ENCODE measurements at places on chromosomes 16 and 17.

- DNase-seq: peak; percentile 82
Observed at GRCh38 chr16:57061084-57061905, 31.1 kb upstream of the CPNE2 start.

GRCh38 chr17:20243524-20243923, 223.8 kb downstream of the LGALS9B start:
- DNase-seq: no peak

- no peak for DNase-seq
Observed at GRCh38 chr16:3363793-3364192, 8.1 kb downstream of the OR2C1 start.

DNA sequence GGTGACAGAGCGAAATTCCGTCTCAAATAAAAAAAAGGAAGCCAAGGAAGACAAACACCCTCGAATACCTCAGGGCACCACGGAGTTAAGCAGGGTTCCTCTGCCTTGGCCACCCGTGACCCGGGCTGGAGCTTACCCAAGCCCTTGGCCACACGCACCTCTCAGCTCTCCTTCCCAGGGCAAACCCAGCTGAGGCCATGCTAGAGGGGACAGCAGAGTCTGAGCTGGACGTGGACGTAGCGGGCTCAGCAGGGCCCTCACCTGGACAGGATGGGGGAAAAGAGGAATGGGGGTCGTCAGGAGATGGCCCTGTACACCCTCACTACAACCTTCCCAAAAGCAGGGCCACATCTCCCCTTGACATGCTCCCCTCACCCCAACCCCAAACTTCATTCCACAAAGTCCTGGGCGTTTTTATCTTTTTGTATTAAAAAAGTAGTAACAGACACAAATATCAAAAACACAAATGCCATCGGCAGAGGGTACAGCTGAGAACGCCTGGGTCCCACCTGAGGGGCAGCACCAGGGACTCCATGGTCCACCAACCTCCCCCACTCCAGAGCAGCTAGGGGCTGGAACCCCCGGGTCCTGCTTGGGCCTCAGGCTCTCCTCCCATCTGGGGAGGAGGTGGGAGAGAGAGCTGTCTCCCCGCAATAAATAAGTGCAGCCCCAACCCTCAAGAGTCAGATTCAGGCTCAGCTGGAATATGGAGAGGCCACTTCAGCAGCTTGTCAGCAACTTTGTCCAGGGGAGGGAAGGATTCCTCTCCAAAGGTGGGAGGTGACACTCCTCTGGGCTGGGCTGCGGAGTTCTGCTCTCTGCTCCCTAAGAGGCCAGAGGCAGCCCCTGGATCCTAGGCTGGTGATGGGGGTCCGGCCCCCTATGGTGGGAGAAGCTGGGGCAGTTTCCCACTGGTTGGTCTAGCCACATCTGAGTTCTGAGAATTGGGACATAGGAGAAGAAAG, 11.9 kb downstream of the PER1 start:
- DNase-seq: no peak

- no peak for DNase-seq
Observed at GRCh38 chr16:47892999-47893398, 262.8 kb downstream of the ABCC12 start.

GRCh38 chr17:2799653-2800052, 3.4 kb downstream of the RAP1GAP2 start:
- no peak for DNase-seq

- DNase-seq: peak; percentile 44
Observed at GRCh38 chr17:78356101-78356713, 3.7 kb downstream of the SOCS3 start.

DNA sequence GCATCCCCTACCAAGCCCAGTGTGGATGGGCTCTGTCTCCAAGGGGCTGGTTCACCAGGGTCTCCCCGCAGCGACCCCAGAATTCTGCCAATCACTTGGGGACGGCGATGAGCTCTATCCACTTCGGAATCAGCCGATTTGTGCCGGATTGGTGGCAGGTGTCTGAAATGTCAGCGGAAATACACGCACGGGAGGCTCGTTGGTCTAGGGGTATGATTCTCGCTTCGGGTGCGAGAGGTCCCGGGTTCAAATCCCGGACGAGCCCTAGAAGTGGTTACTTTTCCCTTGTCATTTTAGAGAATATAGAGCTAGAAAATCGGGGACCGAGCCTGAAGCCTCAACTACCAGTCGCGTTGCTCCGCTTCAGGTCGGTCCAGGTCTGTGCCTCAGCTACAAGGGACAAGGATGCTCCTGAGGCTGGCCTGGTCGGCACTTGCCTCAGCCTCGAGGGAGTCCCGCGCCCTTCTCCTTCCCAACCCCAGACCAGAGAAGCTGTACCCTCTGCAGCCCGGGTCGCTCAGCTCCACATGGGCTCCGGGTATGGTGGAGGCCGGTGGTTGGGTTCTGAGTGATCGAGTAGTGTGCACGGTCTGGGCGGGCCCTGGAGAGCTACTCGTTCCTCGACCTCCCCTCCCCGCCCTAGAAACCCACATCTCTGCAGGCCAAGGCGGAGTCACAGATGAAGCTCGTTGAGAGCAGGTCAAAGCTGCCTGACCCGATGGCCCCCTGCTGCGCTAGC, 16.0 kb upstream of the OR1F1 start:
- no peak for DNase-seq

GRCh38 chr16:30920891-30921290, 2.5 kb upstream of the FBXL19 start:
- no peak for DNase-seq

DNA sequence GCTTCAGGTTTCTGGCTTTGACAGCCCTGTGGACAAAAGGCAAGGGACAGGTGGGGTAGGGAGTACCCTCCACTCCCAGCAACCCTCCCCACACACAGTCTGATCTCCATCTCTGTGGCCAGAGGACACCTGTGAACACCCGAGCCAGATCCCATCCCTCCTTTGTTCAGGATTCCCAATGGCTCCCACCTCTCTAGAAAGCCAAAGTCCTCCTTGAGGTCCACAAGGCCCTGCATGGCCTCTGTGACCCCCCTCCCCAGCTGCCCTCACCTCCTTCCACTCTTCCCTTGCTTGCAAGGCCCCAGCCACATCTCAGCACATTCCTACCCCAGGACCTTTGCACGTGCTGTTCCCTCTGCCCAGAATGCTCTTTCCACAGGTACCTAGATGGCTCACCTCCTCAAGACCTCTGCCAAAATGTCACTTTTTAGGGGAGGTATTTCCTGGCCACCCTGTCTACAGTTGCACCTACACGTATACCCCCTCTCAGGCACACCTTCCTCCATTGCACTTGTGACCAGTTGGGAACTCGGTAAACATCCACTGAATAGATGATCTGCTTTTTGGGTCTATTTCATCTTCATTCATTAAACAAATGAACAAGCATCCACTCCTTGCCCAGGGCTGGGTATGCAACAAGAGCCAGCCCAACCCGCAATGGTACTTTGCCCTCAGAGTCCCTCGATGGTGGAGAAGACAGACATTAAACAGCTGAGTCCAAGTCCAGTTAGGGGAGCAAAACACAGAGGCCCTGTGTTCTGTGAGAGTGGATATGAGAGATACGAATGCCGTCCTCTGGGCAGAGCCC, 107.0 kb downstream of the CRLF3 start:
- DNase-seq: no peak

DNA sequence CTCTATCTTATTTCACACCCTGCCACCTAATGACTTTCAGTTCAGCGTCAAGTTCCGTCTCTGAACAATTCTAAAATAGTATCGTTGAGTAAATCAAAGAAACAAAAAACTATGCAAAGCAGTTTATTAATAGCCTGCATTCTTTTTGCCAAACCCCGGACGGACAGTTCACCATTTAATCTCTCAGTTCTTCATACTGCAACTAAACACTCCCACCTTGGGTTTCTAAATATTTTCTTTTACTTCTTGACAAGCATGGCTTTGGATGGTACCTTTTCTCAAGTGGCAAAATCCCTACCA, 1.2 kb downstream of the MYH11 start:
- no peak for DNase-seq

DNA sequence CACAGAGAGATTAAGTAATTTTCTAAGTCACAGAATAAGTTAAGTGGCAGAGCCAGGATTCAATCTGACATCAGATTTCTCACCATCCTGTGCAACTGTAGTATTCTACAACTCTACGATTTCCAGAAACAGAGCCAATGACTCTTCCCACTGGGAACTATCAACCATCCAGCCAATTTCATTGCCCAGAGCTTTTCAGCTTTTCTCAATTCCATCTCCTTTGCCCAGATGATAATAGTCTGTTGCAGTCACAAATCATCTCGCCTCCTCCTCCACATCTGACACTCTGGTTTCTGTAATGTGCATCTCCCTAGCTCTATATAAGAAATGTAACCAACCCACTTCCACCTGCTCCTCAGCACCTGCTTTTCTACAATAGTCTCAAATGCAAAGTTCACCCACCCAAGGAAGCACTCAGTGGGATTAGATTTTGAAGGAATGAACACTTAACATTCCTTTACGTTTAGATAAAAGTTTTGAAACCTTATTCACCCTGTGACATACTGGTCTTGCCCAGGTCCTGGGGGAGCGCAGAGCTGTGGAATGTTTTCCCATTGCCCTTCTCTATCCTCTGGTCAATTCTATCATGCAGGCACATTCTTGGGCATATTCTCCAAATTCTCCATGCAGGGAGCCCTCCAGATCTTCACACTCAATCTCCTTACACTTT, 167.8 kb upstream of the ASIC2 start:
- no peak for DNase-seq

DNA sequence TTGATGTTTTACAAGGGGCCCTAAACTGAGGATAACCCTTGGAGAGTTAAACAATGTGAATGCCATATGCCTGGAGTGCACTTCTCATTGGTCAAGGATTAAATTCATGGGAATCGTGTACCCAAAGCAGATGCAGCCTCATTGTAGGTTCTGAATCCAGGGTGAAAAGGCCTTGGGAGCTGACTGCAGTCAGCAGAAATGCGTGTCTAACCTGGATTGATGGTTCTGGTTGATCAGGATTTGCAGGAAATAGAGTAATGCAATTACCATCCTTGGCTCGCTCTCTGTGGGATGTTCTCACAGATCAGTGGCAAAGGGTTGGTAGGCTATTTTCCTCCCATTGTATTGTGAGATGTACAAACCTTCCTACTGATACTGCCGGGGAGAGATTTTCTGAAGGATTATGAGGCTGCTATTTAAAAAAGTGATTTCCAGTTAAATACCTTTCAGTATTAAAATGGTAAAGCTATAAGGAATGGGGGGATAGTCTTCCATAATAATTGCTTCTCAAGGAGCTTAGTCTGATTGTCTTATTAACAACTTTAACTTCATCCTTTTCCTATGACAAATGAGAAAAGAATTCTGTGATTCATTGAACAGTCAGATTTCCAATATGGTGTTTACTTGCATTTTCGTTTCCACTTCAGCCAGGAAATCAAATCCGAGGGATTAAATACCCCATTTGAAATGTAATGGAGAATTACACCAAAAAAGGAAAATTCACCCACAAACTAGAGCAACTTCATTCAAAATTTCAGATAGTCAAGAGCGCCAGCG, 1028.1 kb upstream of the EEF2KMT start:
- DNase-seq: no peak

DNA sequence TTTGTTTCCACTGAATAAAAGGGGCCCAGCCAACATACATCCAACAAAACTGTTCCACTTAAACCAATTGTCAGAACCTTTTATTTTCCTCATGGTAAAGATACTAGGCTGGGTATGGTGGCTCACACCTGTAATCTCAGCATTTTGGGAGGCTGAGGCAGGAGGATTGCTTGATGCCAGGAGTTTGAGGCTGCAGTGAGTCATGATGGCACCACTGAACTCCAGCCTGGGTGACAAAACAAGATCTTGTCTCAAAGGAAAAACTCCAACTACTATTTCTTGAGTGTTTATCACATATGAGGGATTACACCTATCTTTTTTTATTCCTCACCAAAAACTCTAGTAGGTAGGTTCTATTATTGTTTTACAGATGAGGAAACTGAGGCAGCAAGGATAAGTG, 4.7 kb upstream of the PSMC5 start:
- no peak for DNase-seq

DNA sequence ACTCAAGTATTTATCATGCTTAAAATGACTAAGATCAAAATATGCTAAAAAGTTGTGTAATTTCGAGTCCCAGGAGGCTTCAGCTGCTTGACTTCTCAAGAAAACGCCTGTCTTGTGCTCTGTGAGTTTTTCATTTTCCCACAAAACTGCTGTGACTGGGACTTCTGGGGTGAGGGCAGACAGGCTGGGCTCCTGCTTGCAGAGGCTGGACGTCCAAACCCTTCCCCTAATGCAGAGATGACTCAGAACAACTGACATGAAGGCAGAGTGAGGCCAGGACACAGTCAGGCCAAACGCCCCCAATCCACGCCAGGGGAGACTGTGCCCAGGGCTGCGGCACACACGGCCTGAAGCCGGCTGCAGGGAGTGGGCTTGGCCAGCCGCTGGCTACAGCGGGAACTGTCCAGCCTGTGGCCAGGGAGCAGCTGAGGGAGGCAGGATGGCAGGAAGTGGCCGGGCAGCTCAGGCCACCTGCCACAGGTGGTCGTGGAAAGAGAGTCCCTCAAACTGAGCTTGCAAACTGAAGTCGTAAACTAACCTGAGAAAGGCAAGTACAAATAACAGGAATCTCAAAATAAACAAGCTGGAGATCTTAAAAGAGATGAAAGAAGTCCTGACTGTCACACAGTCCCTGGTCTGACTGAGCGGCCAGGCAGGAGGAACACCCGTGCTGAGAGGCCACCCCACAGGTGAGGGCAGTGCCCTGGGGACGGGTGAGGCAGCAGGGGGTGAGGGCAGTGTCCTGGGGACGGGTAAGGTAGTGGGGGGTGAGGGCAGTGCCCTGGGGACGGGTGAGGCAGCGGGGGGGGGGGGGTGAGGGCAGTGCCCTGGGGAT, 21.3 kb upstream of the HEXD start:
- DNase-seq: peak; percentile 90

GRCh38 chr16:2859686-2860265, 1.8 kb upstream of the PRSS22 start:
- DNase-seq: no peak

GRCh38 chr17:7838090-7839075, 4.4 kb downstream of the KDM6B start:
- no peak for DNase-seq

- DNase-seq: no peak
Observed at GRCh38 chr16:88940862-88941817, 35.9 kb downstream of the CBFA2T3 start.

- DNase-seq: no peak
Observed at GRCh38 chr17:67504182-67504581, 127.1 kb downstream of the PITPNC1 start.

DNA sequence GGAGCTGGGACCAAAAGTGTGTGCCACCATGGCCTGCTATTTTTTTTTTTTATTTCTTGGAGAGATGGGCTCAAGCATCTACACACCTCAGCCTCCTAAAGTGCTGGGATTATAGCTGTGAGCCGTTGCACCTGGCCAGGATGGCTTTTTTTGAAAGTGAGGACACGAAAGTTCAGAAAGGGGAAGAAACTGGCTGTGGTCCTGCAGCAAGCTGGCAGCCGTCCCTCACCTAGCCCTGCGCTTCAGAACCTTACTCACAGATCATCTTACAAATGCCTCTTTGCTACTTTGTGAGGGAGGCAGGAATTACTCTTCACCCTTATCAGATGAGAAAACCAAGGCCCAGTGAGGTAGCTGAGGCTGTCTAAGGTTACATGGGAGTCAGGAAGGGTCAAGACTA, 4.5 kb upstream of the PPY start:
- DNase-seq: no peak
